ENCODE measurements at places on chromosomes 12 and 14.

DNA sequence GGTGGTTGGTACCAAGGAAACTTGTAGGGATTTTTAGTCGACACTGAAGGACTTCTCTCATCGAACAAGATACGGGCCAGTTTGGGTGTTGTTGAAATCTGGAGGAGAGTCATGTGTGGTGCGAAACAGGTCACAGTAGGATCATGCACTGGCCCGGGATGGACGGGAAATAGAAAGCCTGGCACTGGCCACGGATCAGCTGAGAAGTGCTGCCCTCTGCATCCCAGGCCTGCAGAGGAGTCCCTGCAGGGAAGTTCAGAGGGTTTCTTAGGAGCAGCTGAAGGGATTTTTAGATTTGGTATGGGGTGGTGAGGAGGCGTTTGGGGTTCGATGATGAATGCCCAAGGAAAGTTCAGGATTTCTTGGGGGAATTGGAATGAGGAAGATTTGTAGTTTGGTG, 63.1 kb downstream of the TSPAN9 start:
- DNase-seq, result no peak

GRCh38 chr12:132523576-132524331, 33.8 kb downstream of the FBRSL1 start:
- peak; percentile 23 for DNase-seq

GRCh38 chr14:84468153-84468552, 1061.8 kb upstream of the FLRT2 start:
- DNase-seq, result no peak

DNA sequence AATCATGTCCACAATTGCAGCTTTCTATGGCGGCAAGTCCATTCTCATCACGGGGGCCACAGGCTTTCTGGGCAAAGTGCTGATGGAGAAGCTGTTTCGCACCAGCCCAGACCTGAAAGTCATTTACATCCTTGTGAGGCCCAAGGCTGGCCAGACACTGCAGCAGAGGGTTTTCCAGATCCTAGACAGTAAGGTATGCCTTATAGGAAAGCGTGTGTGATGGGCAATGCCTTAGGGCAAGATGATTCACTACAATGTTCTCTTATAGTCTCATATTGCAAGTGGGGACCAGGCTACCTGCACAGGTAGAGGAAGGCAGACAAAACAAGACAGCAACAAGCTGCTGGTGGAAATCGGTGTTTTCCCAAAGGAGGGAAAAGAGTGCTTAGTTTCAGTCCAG, 110.5 kb downstream of the ERGIC2 start:
- no peak for DNase-seq

DNA sequence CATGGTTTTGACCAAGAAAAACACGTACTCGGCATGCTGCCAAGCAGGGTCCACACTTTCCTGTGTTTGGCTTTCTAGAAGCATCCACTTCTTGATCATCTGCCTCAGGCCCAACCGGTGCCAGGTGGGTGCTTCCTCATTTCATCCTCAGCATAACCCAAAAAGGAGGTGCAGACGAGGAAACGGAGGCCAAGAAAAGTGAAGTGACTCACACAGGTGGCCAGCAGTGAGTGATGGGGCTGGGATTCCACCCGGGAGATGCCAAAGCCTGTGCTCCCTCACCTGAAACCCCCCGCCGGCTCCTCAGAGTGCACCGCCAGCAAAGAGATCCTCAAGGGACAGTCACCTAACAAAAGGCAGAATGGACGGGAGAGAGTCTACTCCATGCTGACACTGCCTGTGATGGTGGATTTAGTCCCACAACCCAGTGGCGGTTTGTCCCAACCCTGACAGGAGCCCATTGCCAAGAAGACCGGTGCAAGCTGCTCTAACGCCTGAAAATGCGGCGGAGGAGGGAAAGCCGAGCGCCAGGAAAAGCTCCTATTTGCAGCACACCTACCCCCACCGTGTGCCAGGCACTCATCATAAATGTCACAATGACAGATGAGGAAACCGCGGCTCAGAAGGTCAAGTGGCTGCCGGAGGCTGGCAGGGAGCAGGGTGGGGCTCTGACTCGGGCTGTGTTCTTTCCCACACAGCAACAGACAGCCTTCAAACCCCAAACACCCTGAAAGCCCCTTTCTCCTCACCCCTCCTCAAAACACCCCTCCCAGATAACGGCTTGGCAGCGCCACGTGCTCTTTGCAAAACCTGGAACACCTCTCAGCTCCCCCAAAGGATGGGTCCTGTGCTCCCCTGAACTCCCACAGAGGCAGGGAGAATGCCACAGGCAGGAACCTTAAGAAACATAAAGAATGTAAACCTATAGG, 18.8 kb downstream of the BCL11B start:
- no peak for DNase-seq

- no peak for DNase-seq
These were observed 25.8 kb downstream of the TMEM120B start for GRCh38 chr12:121738340-121738858.

DNA sequence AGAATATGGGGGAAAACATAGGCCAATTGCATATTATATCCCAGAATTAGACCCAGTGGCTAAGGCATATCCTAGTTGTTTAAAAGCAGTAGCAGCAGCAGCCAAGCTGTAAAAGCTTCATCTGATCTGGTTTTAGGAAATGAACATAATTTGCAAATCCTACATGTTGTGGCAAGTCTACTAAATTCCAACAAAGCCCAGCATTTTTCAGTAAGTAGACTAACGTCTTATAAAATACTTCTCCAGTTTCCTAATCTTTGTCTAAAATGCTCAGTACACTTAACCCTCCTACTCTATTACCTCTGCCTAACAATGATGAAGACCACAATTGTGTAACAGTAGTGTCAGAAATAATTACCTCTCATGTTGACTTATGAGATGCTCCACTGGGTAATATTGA, 70.9 kb upstream of the RERGL start:
- no peak for DNase-seq

GRCh38 chr12:14999695-15000365, 27.0 kb downstream of the PDE6H start:
- no peak for DNase-seq

- peak; percentile 75 for DNase-seq
These were observed 23.4 kb upstream of the RAB35 start for GRCh38 chr12:120139958-120140357.

DNA sequence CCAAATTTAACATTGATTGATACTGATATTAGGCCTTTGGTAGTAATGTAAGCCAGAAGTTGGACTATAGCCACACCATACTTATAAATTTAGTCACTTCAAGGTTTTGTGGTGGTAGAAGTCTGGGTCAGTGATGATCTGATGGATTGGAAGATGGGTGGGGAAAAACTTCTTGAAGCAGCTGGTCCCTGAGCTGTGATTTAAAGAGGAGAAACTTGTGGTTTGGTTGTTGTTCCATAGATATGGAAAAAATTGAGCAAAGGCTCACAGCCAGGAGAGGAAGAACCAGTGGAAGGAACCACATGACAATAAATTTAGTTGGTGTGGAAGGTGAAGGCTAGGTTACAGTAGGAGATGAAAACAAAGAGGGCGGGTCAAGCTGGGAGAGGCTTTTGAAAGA, 26.1 kb downstream of the PTHLH start:
- DNase-seq, result no peak

- no peak for DNase-seq
These were observed 54.1 kb upstream of the PLBD1 start for GRCh38 chr12:14621826-14622225.

- DNase-seq, result peak; percentile 75
These were observed 41.6 kb downstream of the UBE3B start for GRCh38 chr12:109518820-109519665.

DNA sequence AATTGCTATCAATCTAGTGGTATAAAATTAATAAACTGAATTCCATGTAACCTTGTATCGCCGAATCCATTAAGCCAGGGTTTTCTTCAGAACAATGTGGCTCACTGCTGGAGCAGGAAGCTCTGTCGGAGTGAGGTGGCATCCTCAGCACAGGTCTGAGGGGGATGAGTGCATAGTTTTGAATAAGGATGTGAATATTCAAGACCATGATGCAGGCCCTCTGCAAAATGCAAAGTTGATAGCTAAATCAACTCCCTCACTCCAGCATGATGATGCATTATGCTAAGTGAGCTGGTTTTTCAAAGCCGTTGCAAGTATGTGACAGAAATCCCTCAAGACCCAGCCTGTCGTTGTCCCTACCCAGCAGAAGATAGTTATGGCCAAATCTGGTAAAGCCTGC, 53.0 kb downstream of the TRIM9 start:
- DNase-seq, result no peak

DNA sequence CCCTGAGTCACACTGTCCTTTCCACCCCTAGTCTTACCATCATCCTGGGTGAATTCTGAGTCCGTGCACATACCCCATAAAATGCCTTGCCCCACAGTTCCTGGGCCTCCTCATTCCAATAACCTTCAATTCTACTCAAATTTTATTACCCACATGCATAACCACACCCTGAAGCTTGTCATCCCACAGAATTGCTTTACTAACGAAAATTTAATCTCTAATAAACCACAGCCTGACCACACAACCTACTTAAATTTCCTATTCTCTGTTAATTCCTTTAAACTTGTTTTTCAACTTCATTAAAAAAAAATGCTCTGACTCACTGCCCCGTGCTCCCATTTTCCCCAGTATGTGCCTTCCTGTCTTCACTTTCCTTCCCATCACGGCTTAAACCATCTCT, 205.9 kb downstream of the PHLDA1 start:
- peak; percentile 54 for DNase-seq

DNA sequence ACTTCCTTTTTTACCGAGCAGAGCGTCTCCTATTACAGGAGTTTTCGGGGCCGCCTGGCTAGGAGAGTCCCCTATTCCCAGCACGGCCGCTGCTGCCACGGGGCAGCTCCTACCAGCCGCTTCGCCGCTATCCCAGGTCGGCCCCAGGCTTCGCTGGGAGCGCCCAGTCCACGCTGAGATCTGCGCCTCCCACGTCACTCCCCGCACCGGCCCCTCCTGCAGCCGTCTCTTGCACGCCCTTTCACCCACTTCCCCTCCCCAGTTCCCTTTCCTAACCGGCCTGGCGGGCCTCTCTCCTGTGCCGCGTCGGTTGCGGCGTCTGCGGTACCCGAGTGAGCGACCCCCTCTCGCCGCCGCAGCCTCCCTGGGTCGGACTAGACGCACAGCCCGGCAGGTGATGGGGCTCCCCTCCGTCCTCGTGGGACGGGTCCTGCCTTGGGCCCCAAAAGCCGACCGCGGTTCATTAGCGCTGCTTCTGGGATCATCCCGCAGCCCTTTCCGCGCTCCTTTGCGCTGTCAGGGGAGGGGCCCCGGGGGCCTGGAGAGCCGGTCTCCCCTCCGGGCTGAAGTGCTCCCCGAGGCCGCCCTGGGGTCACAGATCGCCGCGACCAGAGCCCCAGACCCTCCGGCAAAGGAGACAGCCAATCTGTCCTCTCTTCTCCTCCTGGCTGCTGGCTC, 1318.4 kb downstream of the TMEM121 start:
- DNase-seq, result no peak

- no peak for DNase-seq
These were observed 151.0 kb downstream of the SLC25A21 start for GRCh38 chr14:37021390-37021789.

DNA sequence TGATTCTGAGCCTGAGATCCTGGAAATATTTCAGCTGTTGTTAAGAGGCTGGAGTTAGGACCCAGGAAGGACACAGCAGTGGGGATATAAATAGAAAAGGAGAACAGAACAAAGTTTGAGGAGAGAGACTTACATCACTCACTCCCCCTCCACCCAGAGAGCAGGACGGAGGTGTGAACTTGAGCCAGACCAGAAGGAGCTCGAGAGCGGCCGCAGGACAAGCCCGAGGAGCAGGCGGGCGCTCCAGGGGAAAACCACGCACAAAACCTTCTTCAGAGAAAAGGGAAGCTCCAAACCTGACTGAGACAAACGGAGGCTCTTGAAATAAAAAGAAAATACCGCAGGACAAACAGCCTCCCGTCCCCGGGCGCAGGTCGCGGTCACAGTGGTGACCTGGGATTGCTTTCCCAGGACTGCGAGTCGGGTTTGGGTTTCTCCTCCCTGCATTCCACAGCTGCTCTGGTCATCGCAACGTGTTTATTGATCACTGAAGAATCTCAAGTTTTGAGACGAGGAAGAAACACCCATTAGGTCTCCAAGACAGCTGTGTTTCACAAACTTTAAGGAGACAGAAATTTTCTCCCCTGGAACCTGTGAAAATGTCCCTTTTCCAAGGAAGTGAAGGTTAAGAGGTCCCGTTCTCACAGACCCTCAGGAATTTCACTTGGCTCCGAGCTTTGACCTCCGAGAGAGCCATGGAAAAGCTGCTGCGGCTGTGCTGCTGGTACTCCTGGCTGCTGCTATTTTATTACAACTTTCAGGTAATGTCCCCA, at the start of gene ADGRD1:
ADGRD1 (plus strand) TSS at position 137 of the 773 bp plus-strand sequence; CDS start at position 696, 559 bp downstream.
- no peak for DNase-seq

GRCh38 chr14:102418853-102419240, 56.1 kb downstream of the TECPR2 start:
- DNase-seq, result no peak

DNA sequence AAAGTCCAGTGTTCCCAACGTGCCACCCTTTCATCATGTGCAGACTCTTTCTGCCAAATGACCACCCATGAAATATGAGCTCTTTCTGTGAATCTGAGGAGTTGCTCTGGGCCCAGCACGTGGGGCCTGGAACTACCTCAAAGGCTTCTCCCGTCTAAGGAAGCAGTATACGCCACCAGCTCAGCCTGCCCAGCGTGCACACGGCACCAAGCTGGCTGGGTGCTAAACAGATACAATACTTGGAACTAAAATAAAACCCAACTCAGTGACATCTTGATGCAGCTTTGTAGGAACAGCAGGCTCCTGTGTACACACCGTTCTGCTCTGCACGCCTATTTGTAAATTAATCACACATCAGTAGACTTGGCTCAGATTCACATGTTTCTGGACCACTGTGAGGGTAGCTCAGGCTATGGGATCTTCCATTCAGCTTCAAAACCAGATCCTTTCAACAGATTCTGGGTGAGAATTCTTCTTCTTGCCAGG, 74.8 kb downstream of the ARL6IP4 start:
- no peak for DNase-seq

DNA sequence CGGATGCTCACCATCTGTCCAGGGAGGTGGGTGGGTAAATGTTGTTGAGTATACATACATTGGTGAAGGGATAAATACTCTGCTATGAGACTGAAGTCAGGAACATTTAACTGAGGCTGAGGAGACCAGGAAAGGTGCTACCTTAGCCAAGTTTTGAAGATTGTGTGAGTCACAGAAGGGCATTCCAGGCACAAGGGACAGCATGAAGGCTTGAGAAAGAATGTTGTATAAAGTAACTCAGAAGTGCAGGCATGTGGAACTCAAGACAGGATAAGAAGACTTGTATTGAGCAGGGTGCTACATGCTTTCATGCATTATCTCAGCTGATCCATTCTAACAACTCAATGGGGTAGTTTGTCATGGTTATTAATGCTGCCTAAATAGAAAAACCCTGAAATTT, 112.7 kb downstream of the IPO8 start:
- no peak for DNase-seq
